Activated CD8-positive, alpha-beta T cell treated with anti-CD3 and anti-CD28 coated beads for 36 hours (primary cell): ENCODE measurements at places on chromosomes 16 and 17. TPM values are rescaled to one million over a fixed set of nuclear protein-coding genes. Genes with fewer than 3 reads are reported as not detected.

C17orf113 gene
- 0.72 TPM for total RNA-seq

DNA sequence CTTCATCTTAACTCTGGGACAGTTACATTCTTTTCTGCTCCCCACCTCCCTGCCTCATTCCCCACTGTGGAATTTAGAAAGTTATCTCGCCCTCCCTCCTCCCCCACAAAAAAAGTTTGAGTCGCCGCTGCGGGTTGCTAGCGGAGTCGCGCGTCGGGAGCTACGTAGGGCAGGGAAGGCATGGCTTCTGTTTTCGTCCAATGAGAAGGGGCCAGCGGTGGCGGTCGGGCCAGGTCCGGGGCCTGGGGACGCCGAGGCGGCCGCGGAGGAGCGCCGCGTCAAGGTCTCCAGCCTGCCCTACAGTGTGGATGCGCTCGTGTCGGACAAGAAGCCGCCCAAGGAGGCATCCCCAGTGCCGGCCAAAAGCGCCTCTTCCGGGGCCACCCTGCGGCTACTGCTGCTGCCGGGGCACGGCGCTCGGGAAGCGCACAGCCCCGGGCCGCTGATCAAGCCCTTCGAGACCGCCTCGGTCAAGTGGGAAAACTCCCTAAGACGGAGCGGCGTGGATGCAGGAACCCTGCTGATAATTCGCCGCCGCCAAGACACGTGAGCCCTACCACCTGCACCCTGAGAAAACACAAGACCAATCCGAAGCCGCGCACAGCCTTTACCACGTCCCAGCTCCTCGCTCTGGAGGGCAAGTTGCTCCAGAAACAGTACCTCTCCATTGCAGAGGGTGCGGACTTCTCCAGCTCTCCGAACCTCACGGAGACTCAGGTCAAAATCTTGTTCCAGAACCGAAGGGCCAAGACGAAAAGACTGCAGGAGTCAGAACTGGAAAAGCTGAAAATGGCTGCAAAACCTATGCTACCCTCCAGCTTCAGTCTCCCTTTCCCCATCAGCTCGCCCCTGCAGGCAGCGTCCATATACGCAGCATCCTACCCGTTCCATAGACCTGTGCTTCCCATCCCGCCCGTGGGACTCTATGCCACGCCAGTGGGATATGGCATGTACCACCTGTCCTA lies 8.9 kb downstream of the OR4D1 start:
- H3K4me3 ChIP-seq: peak overlapping the region; percentile 81
- peak; percentile 75 for DNase-seq
- H3K27me3 ChIP-seq: no peaks in the 10 kb centered on the region
- H3K4me1 ChIP-seq: peaks cover 39% of the 10 kb centered on the region

DNA sequence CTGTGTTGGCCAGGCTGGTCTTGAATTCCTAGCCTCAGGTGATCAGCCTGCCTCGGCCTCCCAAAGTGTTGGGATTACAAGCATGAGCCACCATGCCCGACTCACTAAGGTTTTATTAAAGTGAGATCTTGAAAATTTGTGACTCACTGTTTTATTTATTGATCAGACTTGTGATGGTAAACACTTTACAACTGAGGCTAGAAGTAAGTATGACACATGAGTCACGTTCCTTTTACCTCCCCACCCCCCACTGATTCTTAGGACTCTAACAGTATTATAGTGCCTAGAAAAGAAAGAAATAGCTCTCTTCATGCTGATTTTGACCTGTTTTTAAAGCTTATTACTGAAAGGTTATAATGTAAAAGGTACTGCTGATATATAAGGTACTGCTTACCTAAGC lies 160.6 kb downstream of the TANC2 start:
- no peak overlapping the region for H3K27ac ChIP-seq
- H3K4me1 ChIP-seq: no peaks in the 10 kb centered on the region
- no peaks in the 10 kb centered on the region for H3K27me3 ChIP-seq
- no peak for DNase-seq
- no peak overlapping the region for H3K4me3 ChIP-seq

GRCh38 chr17:45405250-45406086 lies 27.2 kb downstream of the ARHGAP27 start:
- no peak overlapping the region for H3K27ac ChIP-seq
- no peaks in the 10 kb centered on the region for H3K27me3 ChIP-seq
- DNase-seq: peak; percentile 24
- H3K4me3 ChIP-seq: no peak overlapping the region
- H3K36me3 ChIP-seq: peaks cover 33% of the 10 kb centered on the region
- H3K4me1 ChIP-seq: peaks cover 20% of the 10 kb centered on the region

DNA sequence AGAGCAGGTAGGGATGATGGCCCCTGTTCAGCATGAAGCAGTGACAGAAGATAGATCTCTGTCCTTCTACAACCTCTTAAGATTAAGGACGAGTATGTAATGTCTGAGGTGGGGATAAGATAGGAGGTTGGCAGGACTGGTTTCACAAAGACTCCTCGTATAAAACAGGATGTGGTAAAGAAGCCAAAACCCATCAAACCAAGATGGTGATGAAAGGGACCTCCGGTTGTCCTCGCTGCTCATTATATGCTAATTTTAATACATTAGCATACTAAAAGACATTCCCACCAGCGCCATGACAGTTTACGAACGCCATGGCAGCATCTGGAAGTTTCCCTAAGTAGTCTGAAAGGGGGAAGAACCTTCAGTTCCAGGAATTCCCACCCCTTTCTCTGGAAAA lies 27.3 kb downstream of the MIS12 start:
- H3K4me3 ChIP-seq: no peak overlapping the region
- H3K36me3 ChIP-seq: peaks cover 25% of the 10 kb centered on the region
- no peaks in the 10 kb centered on the region for H3K27me3 ChIP-seq
- peak; percentile 32 for DNase-seq

SLC13A2 gene
- not detected for total RNA-seq

DNA sequence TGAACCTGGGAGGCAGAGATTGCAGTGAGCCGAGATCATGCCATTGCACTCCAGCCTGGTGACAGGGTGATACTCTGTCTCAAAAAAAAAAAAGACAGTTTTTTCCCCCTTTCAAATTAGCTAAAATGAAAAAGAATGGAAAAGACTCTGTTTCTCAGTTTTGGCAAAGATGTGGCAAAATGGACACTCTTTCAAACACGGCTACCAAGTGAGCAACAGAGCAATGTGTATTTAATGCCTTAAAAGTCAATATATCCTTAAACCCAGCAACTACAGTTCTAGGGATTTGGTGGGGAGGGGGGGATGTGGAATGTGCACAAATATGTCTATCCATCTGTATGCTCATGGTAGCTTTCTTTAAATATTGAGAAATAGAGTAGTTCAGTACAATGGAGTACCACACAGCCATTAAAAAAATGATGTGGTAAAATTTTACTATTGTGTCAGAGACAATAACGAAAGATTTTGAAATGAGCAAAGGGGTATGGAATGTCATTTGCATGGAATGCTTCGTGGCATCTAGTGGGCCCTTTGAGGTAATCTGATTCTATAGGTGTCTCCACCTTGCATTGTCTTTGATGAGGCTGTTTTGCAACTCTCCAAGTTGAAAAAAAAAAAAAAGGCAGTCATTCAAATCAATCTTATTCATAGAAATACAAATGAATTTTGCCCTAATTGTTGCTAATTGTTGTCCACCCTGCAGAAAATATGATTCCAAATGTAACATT lies 108.1 kb downstream of the AXIN2 start:
- H3K27me3 ChIP-seq: no peaks in the 10 kb centered on the region
- no peaks in the 10 kb centered on the region for H3K36me3 ChIP-seq

TMEM92 gene
- total RNA-seq: not detected

- peaks cover 76% of the 10 kb centered on the region for H3K36me3 ChIP-seq
- peaks cover 48% of the 10 kb centered on the region for H3K4me1 ChIP-seq
- peak overlapping the region; percentile 66 for H3K4me3 ChIP-seq
Observed at GRCh38 chr17:2067608-2068024, 12.7 kb downstream of the HIC1 start.
